Islet precursor cell (in vitro differentiated cells): ENCODE measurements at places on chromosomes 11 and 22.
A peak's percentile ranks its signal among the peaks of the same experiment; 100 is the strongest.

GRCh38 chr11:64210301-64211020 lies 3.9 kb downstream of the FERMT3 start:
- no peak for DNase-seq

DNA sequence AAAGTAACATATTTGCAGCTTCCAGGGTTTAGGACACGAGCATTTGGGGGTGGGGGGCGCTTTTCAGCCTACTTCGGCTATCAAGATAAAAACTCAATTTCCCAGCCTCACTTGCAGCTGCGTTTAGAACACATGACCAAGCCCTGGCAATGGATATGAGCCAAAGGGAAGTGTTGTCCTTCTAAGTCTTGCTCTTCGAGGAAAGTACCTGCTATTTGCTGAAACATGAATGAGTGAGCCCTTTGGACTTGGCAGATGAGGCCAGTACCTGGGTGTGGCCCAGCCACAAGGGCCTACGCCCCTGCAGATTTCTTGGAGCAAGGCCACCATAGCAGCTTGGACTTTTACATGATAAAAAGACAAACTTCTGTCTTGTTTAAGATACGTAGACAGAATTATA lies 60.2 kb upstream of the SORL1 start:
- no peak for DNase-seq

DNA sequence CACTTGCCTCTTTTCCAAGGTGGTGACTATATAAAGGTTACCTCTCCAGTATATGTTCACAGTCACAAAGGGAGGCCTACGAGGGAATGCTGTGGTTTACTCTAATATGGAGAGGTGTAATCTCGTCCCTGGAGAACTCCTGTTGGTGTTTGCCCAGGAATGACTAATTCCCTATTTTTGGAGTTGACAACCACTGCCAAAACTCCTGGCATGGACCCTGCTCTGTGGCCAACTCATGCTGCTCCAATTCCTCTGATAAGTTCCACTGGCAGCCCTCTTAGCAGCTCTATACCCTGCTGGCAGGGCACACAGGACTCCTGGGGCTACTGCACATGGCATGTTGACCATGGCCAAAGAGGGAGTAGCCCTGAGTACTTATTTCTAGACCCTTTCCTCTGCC lies 418.7 kb upstream of the ANO5 start:
- no peak for DNase-seq

- no peak for DNase-seq
Measured at GRCh38 chr11:128042290-128042751, 545.0 kb downstream of the ETS1 start.

GRCh38 chr11:22461626-22462025 lies 123.4 kb downstream of the SLC17A6 start:
- peak; percentile 57 for DNase-seq

DNA sequence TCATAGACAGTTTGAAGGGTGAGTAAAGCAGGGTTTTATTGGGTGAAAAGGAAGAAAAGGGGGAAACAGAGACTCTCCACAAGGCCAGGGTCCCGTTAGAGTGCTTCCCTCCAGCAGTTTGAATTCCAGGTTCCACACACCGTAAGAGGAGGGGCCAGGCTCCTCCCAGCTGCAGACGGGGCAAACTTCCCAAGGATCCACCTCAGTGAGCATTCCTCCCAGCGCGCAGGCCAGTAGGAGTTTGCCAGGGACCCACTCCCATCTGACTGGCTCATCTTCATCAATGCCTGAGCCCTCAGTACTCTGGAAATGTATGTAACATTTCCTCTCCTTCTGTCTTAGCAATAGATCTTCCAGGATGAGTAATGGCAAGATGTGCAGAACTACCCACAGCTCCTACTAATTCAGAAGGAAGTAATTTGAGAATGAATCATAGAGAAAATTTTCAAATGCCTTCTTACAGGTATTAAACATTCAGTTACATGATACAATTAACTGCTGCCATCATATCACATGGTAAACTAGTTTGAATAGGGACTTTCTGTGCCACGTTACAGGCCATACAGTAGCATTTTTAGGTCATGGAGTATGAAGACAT lies 34.0 kb upstream of the TRPC6 start:
- DNase-seq = peak; percentile 72

- DNase-seq = no peak
Measured at GRCh38 chr11:22197139-22198005, 4.5 kb downstream of the ANO5 start.

GRCh38 chr11:127379686-127380085 lies 379.1 kb upstream of the KIRREL3 start:
- no peak for DNase-seq

- DNase-seq = peak; percentile 37
Measured at GRCh38 chr11:119540370-119541125, 117.6 kb upstream of the THY1 start.

DNA sequence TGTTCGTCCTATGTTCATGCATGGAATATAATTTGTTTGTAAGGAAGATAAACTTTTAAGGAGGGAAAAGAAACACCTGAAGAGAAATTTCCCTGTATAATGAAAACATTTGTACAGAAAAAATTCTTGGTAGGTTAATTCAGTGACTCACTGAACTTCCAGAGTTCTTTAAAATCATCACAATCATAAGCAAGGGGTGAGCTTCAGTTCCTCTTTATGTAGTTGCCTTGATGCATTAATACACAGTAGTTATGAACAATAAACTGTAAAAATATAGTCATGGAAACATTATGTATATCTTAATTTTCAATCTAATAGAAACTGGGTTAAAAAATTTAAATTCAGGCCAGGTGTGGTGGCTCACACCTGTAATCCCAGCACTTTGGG lies 1.1 kb upstream of the C11orf65 start:
- no peak for DNase-seq

DNA sequence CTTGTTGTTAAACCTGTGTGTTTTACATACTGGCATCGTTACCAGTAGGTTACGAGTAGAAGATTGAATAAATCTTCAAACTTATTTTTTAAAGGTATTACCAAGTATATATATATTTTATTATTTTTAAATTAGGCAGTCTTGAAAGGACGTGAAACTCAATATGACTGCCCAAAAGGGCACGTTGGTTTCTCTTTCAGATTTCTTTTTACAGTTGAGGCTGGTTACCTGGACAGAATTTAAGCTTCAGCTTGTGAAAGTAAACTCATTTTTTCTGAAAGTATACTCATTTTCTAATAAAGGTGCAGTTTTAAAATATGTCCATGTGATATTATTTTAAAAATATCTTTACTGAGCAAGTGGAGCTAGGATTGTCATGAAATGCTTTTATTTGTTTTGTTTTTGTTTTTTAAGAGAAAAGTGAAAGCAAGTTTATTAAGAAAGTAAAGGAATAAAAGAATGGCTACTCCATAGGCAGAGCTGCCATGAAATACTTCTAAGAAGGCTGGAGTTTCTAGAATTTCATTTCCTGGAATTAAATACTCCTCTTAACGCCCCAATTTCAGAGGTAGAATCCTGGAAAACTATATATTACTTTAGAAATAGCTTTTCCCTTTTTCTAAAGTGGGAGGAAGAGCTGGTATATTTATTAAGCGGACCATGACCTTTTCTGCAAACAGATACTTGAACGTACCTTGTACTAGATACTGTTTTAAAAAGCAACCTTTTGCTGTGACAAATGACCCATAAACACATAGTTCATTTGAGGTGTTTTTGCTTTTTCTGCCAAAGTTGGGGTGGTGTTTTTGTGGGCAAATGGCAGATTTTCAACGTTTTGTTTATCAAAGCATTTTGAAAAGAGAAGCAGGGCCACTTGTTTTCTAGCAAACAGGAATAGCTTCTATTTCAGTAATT lies 1.9 kb downstream of the FBXO7 start:
- no peak for DNase-seq

DNA sequence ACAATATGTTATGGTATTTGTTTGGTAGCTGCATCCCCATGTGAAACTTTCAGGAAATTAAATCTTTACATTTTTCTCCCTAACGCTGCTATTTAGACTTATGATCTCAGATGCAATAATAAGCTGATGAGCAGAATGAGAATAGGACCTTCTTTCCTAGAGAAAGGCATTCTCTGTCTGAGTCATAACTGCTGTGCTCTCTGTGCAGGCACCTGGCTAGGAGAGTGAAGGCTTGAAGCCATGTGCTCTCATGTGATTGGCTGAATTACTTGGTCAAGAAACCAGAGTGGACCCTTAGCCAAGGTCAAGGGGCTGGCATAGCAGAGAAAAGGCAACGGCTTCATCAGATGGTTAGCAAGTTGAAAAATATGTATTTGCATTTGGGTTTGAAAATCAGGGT lies 185.0 kb downstream of the ADAMTS15 start:
- DNase-seq = peak; percentile 45

- no peak for DNase-seq
Measured at GRCh38 chr11:106724293-106724892, 293.9 kb downstream of the GUCY1A2 start.

- no peak for DNase-seq
Measured at GRCh38 chr11:25838918-25839625, 492.9 kb upstream of the ANO3 start.

GRCh38 chr11:90284171-90284570 lies 61.3 kb upstream of the CHORDC1 start:
- no peak for DNase-seq

DNA sequence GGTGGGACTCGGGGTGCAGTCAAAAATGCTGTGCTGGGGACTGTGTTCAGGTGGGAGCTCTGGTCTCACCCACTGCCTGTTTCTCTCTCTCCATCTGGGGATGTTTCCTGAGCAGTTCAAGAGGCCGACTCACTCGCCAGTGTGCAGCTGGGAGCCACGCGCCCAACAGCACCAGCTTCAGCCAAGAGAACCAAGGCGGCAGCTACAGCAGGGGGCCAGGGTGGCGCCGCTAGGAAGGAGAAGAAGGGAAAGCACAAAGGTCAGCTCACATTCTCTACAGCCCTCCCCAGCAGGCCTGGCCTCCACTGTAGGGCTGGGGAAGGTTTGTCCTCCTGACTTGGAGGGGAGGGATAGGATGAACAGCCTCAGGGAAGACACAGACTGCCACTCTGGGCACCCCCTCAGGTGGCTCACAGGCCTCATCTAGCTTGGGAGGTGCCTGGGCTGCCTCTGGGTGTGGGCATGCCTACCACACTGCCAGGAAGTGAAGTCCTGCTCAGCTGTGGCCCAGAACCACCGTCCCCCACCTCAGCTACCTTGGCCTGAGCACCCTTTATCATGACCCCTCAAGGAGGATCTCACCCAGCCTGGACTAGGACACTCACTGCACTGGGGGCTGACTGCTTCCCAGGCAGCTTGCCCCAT lies 13.0 kb downstream of the TUB start:
- peak; percentile 49 for DNase-seq

DNA sequence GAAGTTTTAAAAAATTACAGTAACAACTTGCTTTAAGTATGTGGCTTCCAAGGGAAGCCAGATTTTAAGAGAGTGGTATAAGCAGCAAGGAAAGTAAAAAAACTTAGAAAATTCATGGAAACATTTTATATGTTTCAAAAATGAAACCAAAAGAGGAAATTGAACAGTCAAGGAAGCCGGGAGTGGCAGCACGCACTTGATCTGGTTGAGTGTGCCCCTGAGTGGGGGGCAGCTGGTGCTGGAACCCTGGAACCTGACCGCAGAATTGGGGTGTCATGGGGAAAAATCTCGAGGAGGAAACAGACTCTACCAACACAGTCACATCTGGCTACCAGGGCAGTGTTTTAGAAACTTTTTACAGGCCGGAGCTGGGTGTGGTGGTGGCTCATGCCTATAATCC lies 14.0 kb downstream of the MICALL1 start:
- no peak for DNase-seq

- no peak for DNase-seq
Measured at GRCh38 chr11:47538741-47539565, 14.0 kb downstream of the CELF1 start.

DNA sequence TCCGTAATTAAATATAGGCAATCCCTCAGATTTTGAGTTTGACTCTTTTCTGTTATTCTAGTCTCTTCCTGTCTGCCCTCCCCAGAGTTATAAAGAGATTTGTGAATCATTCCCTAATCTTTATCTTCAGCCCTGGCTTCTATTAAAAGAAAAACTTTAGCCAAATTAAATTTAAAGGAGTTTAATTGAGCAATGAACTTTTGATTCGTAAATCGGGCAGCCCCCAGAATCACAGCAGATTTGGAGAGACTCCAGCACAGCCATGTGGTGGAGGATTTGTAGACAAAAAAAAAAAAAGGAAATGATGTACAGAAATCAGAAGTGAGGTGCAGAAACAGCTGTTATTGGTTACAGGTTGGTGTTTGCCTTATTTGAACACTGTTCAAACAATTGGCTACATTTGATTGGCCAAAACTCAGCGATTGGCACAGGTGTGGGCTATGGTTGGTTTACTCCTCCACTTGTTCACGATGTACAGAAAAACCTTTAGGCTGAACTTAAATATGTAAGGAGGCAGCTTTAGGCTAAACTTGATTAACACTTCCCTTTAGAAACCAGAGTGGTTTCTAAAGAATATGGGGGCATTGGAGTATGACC lies 2.3 kb upstream of the ALKBH8 start:
- DNase-seq = no peak

DNA sequence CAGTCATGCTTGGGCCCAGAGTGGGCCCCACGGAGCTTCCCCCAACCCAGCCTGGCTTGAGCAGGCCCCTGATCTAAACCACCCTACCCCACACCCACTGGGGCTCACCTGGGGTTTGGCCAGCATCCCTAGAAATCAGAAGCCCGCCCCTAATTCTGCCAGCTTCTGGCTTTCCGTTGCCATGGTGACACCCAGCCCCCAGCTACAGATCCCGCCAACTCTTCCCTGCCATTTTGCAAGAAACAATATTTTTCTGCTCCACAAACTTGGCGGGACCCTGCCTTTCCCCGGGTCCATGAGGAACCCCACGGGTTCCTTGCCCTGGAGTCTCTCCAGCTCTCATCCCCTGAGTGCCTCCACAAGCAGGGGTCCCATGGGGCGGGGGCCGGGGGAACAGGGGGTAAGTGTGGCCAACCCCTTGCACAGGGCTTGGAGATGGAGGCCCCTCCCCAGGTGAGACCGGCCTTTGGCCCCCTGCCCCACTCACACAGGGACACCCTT lies 90.0 kb downstream of the CDKN1C start:
- DNase-seq = peak; percentile 16

DNA sequence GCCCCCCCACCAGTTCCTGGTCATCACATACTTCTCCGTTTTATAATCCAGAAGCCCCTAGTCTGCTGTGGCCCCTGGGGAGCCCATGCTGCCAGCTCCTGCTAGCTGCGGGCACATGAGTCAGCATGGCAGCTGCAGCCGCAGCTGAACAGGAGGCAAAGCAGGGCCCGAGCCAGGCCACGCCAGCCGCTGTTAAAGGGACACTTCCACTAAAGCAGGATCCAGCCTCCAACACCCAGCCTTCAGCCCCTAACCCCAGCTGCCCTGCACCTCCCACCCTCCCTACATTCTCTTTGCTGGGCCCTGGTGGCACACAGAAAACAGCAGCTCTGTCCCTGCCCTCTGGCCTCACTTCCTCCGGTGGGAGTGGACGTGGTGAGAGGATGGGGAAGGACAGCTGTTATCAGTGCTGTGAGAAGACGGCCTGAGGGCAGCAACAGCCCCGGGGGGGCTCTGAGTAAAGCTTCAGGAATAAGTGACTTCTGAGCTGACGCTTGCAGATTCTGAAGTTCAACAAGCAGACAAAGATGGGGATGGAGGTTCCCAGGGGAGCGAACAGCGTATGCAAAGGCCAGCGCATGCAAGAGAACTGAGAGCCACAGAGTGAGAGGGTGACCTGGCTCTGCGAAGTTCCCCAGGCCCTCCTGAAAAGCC lies 688 bp upstream of the LRRC74B start:
- peak; percentile 77 for DNase-seq

GRCh38 chr22:32777987-32778386 lies 23.5 kb upstream of the TIMP3 start:
- no peak for DNase-seq
